ENCODE measurements at places on chromosomes 5 and 9. TPM values are rescaled to one million over a fixed set of nuclear protein-coding genes. Genes with fewer than 3 reads are reported as not detected.

HTR1A gene
- not detected for total RNA-seq

DNA sequence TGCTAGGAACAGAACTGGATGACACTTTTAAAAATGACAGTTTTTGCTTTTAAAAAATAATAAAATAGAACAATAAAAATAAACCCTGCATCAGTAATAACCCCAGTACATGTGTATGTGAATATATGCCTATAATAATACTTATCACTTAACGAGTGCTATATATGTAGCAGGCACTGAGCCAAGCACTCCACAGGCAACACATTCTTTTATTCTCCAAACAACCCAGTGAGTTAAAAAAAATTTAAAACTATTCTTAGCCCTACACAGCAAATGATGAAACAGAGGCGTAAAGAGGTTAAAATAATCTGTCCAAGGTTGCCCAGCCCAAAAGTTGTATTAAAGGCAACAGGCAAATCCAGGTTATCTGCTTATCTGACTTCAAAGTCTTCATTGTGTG, 124.5 kb upstream of the SMIM23 start:
- no peak overlapping the region for H3K4me3 ChIP-seq
- no peaks in the 10 kb centered on the region for H3K27me3 ChIP-seq
- no peaks in the 10 kb centered on the region for H3K36me3 ChIP-seq
- no peaks in the 10 kb centered on the region for H3K4me1 ChIP-seq
- no peak overlapping the region for H3K27ac ChIP-seq

GRCh38 chr5:81140943-81141342, 92.2 kb upstream of the CKMT2 start:
- no peaks in the 10 kb centered on the region for H3K4me1 ChIP-seq
- no peak overlapping the region for H3K4me3 ChIP-seq

- no peak overlapping the region for H3K27ac ChIP-seq
- H3K4me3 ChIP-seq, result no peak overlapping the region
- H3K36me3 ChIP-seq, result peaks cover 30% of the 10 kb centered on the region
- no peaks in the 10 kb centered on the region for H3K4me1 ChIP-seq
- H3K27me3 ChIP-seq, result no peaks in the 10 kb centered on the region
Measured at GRCh38 chr9:128713411-128713780, 10.5 kb downstream of the ZDHHC12 start.

DNA sequence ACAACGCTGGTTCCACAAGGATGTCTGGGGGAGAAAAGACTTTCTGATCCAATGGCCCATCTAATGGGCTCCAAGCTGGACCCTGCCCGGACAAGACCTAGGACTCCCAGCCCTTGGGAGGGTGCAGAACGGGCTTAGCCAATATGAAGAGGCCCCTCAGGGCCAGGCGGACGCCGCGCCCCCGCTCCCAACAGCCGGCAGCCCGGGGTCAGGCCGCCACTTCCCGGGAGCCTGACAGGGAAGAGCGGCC, 493 bp downstream of the P4HA2 start:
- peak overlapping the region; percentile 93 for H3K27ac ChIP-seq
- no peaks in the 10 kb centered on the region for H3K36me3 ChIP-seq
- H3K4me3 ChIP-seq, result peak overlapping the region; percentile 15

DNA sequence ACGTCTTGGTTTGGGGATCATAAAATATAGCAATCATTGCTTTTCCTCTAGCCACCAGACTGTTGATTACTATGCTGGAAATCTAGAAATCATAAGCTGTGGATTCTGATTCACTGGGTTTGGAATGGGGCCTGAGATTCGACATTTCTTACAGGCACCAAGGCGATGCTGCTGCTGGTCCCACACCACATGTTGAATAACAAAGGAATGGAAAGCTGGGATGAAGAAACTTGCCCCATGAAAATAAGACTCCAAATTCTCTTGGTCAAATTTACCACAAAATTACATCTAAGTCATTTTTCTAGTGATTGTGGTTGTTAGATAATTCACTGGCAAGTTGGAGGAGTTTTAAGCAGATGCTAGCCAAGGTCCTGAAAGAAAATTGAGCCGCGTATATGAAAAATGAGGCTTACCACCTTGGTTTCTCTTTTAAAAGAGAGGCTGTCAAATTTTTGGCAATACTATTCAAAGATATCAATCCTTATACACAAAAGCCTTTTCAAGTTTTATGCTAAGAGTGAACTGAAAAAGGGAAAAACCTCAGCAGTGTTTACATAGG, 23.0 kb upstream of the MEIKIN start:
- no peak overlapping the region for H3K27ac ChIP-seq
- H3K27me3 ChIP-seq, result no peaks in the 10 kb centered on the region
- no peaks in the 10 kb centered on the region for H3K36me3 ChIP-seq
- no peaks in the 10 kb centered on the region for H3K4me1 ChIP-seq

GRCh38 chr9:83511051-83511450, 27.1 kb downstream of the FRMD3 start:
- no peaks in the 10 kb centered on the region for H3K4me1 ChIP-seq
- H3K36me3 ChIP-seq, result no peaks in the 10 kb centered on the region
- H3K27me3 ChIP-seq, result no peaks in the 10 kb centered on the region
- no peak for DNase-seq

- no peaks in the 10 kb centered on the region for H3K27me3 ChIP-seq
- H3K4me3 ChIP-seq, result no peak overlapping the region
- H3K4me1 ChIP-seq, result peaks cover 72% of the 10 kb centered on the region
Measured at GRCh38 chr5:52811067-52811749, 23.5 kb downstream of the ITGA1 start.

- H3K4me1 ChIP-seq, result peaks cover 16% of the 10 kb centered on the region
- no peaks in the 10 kb centered on the region for H3K27me3 ChIP-seq
- no peak for DNase-seq
- peak overlapping the region; percentile 81 for H3K27ac ChIP-seq
Measured at GRCh38 chr5:88884608-88884877, 1.6 kb upstream of the MEF2C start.

DNA sequence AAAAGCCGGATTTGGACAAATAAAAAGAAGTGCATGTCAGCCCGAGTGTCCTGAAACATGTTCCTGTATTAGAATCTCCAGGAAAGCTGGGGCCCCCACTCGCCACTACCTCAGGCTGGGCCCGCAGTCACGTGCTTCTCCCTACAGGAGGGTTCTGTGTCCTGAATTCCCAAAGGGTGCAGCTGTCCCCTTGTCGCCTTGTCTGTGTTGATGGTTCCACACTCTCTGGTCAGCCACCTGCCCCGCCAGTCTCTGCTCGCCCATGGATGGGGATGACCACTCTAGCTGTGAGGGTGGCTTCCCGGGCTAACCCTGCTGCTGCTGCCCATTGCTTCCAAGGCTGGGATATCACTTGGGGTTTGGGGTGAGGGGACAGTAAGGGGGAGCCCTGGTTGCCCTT, 3.1 kb upstream of the TMEM250 start:
- H3K4me1 ChIP-seq, result peaks cover 28% of the 10 kb centered on the region
- no peak for DNase-seq
- no peak overlapping the region for H3K27ac ChIP-seq
- no peaks in the 10 kb centered on the region for H3K27me3 ChIP-seq

DNA sequence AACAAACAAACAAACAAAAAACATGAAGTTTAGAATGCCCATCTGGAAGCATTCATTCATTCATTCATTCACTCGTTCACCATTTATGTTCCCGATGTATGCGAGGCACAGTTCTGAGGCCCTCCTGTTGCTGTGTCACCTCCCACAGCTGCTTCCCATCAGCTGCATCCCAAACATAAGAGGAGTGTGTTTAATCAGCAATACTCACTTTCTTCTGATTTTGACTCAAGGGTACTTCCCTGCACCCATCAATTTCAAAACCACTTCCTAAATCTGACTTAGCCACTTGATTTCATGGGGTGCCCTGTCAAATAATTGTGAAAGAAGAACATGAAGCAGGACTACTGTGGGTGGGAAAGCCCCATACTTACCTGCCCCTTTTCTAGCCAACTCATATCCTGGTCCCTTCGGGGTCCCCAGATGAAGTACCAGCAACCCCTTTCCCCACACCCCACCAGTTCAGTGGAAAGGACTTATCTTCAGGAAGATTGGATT, 128.0 kb upstream of the IL12B start:
- no peak overlapping the region for H3K27ac ChIP-seq
- no peaks in the 10 kb centered on the region for H3K4me1 ChIP-seq
- no peaks in the 10 kb centered on the region for H3K36me3 ChIP-seq
- H3K4me3 ChIP-seq, result no peak overlapping the region
- H3K27me3 ChIP-seq, result no peaks in the 10 kb centered on the region

- H3K36me3 ChIP-seq, result no peaks in the 10 kb centered on the region
- peak overlapping the region; percentile 63 for H3K27ac ChIP-seq
- no peak for DNase-seq
- no peaks in the 10 kb centered on the region for H3K27me3 ChIP-seq
- H3K4me1 ChIP-seq, result peaks cover 8% of the 10 kb centered on the region
Measured at GRCh38 chr5:149410721-149411432, 31.8 kb upstream of the IL17B start.
